ENCODE measurements at places on chromosomes 4 and X.
A peak's percentile ranks its signal among the peaks of the same experiment; 100 is the strongest.

DNA sequence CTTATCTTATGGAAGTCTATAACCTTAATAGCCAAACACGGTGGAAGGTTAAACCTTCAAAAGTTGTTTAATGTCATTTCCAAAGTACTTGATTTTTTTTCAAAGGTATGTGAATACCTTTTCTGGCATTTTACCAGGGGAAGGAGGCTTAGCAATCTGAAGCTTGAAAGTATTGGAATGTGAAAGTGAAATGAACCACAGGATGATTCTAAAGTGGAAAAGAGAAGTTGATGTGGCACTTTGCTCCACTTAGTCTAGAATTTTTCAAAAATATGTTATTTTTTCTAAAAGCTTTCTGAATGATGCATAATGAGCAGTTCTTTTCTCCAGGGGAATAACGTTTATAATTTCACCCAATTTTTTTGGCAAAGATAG lies 19.2 kb downstream of the PI4K2B start:
- DNase-seq = no peak

DNA sequence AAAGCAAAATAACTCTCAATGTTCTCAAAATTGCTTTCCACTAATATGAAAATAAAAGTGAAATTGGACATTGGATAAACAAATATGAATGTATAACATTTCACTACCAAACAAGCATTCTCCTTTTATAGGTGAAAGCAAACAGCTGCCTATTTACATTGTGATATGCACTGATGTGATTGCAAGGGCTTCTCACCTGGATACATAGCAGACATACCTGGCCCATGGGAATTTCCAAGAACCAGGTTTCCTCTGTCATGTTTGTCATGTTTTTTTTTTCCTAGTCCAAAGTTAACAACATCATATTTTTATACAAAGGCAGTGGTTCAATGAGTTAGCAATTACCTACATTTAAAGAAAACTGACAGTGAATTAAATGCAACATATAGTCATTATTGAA lies 228.5 kb downstream of the ANKRD50 start:
- DNase-seq = no peak

- no peak for DNase-seq
Observed at GRCh38 chrX:55201930-55202579, 18.1 kb upstream of the PAGE5 start.

- no peak for DNase-seq
Observed at GRCh38 chr4:82381235-82381634, 7.4 kb upstream of the HNRNPD start.

- DNase-seq = no peak
Observed at GRCh38 chr4:7330811-7331681, 103.7 kb downstream of the PSAPL1 start.

DNA sequence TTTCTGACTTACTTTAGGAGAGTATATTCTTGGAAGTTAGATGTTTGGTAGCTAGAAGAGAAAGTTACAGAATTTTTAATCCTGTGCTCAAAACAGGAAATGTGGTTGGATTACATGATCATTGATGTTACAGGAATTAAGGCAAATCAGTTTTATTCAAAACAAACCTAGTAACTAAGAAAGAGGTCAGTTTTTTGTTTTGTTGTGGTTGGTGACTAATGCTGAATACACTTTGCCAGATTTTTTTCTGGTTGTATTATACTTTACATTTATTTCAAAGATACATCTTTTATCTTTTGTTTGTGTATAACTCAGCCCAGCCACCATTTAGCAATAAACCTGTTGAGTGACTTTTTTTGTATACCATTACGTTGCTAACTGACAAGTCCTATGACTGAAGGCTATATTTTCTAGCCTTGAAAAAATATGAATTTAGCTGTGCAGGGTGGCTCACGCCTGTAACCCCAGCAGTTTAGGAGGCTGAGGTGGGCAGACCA lies 116.7 kb downstream of the KLHL8 start:
- DNase-seq = peak; percentile 67

GRCh38 chr4:121307445-121308327 lies 73.1 kb downstream of the QRFPR start:
- DNase-seq = peak; percentile 39

DNA sequence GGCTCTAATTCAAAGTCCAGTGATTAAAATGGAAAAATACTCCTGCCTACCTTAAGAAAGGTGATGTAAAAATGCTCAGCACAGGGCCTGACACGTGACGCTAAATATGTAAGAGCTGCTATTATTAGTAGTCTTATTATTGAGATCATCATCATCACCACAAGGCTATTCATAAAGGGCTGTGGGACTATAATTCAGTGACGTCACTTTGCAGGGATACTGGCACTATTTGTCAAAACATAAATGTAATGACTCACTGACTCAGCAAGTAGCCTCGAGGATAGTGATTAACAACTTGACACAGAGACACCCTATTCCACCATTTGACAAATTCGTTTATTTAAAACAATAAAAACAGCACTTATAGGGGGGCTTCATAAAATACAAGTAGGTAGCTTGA lies 258.9 kb downstream of the SPANXN1 start:
- no peak for DNase-seq

GRCh38 chr4:54527532-54527931 lies 130.2 kb upstream of the KIT start:
- DNase-seq = no peak

DNA sequence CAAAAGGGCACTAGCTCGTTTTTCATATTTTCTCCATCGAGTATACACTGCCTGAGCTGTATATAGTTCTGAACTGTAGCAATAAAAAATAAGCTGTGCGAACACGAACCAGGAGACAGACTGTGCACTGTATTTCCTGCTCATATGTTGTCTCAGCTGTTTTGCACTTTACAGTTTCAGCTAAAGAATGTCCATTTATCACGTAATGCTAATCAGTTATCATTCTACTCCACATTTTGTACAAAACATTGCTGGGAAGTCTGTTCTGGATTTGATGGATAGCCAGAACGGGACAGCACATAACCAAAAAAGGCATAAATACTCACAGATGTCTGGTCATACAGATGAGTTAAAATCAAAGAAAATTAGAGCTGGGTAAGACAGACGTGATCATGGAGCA lies 315.5 kb upstream of the ADGRL3 start:
- DNase-seq = peak; percentile 81

DNA sequence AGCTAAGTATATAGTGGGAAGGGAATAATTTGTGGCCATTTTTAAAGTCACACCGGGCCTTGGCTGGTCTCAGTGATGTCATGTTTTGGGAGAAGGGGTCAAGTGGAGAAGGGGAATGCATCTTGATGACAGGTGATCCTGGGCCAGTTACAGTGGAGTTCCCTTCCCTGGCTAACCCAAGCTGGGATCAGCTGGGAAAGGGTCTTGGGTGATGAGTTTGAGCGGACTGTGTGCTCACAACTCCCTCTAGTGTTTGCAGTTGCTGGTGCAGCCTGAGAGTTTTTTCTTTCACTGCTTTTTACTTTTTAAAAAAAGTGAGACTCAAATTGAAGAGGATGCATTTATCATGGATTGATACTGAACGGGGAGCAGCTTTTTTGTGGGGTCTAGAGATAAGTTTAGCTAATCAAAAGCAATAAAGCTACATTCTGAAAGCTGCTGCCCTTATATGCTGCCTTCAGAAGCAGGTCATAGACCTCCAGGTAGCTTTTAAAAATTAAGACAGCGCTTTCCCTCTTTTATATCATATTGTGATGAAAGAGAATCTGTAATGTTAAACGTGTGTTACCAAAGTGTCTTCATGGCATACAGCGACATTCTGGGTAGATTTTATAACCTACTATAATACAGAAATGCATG lies 164.7 kb downstream of the DCLK2 start:
- peak; percentile 51 for DNase-seq

DNA sequence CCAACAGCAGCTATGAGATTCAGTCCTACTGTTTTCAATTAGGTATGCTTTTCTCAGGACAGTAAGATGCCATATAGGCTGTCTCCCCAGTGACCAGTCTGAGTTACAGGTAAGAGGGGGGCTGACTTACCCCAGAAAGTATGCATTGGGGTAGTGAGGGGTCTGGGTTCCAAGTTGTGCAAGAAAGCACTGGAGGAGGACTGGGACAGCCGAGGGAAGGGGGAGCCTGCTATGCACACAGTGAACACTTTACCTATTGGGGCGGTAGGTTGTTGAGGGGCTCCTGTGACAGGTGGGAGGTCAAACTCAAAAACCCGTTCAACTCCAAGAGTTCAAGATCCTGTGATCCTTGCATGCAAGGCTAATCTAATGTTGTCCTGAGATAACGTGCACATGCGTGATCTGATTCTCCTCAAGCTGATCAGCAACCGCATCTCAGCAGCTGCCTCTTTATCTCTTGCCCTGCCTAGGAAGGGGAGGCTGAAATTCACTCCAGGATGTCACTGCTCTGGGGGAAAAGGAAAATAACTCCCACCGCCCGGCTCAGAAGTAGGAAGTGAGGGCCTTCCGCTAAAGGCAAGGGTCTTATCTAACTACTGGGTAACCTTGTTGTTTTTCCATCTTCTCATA lies 108.8 kb upstream of the KIT start:
- DNase-seq = no peak

DNA sequence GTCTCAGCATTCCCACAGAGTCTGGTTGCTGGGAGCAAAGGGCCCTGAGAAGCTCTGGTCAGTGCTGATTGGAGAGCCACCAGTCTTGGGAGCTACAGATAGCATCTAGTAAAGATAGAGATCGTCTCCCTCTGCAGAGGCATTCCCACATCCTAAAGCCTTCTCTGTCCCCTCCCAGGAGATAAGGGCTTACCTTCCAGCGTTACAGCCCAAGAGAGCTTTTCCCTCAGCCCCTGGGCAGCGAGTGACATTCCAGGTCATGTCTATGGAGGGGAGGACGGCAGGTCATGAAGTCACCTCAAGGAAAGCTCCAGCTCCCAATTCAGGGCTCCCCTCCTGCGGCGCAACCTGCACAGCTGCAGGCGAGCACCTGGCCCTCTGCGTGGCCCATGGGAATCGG lies 29.9 kb downstream of the CLDN34 start:
- no peak for DNase-seq

- no peak for DNase-seq
Observed at GRCh38 chrX:22012051-22012450, 20.1 kb upstream of the PHEX start.

DNA sequence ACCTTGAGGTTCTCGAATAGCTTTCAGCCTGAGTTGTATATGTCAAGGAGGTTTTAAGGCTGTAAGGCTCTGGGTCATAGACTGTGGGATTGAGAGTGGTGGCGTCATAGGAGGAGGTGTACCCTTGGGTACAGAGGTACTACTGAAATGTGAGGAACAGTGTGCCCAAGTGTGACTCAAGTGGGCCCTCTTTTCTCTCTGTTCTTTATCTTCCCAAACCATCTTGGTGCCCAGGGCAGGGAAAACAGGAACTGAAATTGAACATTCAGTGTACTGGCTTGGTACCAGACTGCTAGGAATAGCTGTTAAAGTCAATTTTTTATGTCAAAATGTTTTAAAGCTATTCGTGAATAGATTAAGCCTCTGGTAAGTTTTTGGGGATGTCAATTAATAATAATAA lies 136.2 kb upstream of the RPS6KA3 start:
- no peak for DNase-seq

DNA sequence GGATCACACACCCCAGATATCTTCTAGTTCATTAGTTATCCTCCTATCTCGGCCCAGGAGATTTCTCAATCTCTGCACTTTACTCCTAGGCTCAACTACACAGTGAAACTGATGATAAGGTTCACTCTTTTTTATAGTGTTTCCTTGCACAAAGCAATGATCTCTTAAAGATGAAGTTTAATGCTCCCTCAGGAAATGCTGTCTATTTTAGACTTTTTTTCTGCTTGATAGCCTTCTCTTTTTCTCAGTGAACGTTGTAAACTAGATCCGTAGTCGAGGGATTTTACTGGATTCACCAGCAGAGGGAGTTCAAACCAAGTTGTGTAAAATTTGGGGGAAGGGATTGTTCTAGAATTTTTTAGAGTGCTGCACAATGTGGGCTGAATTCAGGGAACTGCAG lies 269.6 kb downstream of the GBA3 start:
- peak; percentile 45 for DNase-seq

GRCh38 chrX:46165411-46165810 lies 379.8 kb downstream of the ZNF674 start:
- DNase-seq = peak; percentile 76

GRCh38 chr4:55256787-55257186 lies 89.3 kb upstream of the SRD5A3 start:
- no peak for DNase-seq

GRCh38 chr4:178255172-178255571 lies 812.9 kb upstream of the AGA start:
- DNase-seq = peak; percentile 2

GRCh38 chrX:17990532-17990931 lies 129.4 kb upstream of the RAI2 start:
- no peak for DNase-seq

GRCh38 chrX:112867570-112867969 lies 26.9 kb upstream of the AMOT start:
- DNase-seq = no peak

GRCh38 chr4:90357117-90357710 lies 230.0 kb downstream of the CCSER1 start:
- peak; percentile 58 for DNase-seq

DNA sequence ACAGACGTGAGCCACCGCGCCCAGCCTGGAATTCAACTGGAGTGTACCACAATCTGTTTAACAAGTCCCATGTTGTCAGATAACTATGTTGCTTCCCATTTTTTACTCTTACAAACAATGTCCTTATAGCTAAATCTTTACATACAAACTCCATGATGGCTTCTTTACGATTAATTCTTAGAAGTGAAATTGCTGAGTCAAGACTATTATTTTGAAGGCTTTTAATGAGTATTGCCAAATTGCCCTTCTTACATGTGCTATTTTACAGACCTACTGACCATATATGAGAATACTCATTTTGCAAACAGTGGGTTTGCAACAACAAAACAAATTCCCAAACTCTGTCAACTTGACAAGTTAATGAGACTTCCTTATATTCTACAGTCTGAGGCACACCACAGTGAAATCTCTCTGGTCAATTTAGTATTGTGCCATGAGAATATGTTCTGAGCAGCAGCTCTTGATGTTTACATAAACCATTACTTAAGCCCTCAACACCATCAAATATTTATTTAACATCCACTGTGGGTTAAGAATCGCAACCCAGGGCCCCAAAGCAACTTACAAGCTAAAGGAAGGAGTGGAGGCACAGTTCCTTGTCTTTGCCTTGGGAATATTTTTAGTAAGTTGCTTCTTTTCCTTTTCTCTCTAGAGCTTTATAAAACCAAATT lies 128.5 kb downstream of the SPRY1 start:
- DNase-seq = no peak

GRCh38 chr4:125626946-125627345 lies 312.2 kb downstream of the FAT4 start:
- no peak for DNase-seq

GRCh38 chr4:38105475-38106220 lies 145.4 kb downstream of the PTTG2 start:
- DNase-seq = no peak

All from fibroblast of skin of abdomen (primary cell).